ENCODE measurements at places on chromosomes 3 and 15.

DNA sequence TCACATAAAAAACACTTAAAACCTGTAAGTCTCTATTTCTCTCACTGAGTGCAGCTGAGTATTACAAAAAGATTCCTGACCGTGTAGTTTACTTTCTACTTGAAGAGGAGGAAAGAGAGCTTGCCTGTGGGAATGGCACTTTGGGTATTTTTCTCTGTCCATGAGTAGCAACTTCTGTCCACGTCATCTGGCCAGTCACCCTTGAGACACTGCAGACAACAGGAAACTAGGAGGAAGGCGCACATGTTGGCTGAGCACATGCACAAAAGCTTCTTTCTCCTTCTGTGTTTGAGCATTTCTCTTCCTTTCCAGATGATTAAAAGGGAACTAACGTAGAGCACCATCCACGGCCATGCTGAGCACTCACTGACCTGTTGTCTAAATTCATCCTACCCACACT lies 19.7 kb downstream of the STARD5 start:
- DNase-seq = no peak

DNA sequence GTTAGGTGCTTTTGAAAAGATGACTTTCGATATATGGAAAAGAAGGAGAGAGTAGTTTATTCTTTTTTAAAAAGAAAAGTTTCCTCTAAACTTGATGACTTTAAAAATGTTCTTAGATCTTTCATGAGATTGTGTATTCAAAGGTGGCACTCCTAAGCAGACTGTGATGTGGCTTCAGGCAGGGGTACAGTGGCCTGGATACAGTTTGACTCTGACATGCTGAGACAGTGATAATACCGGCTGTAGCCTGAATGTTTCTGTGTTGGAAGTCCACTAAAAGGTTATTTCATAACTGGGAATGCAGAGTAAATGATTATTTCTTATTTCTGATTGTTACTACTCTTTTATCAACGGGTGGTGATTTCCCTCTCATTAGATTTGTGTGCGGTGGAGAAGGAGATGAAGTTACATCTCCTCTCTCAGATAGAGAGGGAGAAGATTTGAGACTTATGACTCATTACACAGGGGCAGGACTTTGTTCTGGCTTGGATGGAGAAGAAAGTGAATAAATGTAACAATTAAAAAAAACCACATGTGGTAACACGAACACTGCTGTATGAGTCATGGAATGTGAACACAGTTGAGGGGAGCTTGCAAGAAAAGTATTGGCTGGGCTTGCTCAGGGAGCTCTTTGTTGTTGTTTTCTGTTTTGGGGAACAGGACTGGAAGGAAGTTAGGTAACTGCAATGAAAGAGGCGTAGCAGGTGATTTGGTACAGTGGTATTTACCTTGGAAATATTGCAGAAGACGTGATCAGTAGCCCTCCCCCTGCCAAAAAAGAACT lies 21.6 kb downstream of the SPTSSB start:
- DNase-seq = no peak

- DNase-seq = no peak
Measured at GRCh38 chr15:85142312-85142711, 160.7 kb downstream of the PDE8A start.

DNA sequence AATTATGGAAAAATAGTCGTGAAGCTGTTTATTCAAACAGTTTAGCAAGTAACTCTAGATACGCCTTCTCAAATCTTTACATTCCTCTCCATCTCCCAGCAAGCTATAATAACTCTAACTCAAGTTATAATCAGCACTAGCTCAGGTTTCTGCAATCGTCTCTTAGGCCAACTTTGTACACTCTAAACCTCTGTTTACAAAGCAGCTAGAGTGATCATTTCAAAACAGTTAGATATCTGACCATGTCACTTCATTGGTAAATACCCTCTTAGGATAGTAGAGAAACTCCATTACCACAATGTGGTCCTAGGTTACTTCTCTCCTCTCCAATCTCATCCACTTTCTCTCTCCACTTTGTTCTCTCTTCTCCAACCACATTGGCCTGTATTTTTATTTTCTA lies 31.2 kb downstream of the PLOD2 start:
- DNase-seq = no peak

- no peak for DNase-seq
Measured at GRCh38 chr15:81303244-81304225, 20.4 kb downstream of the STARD5 start.

Data from NCI-H187 treated with DMSO at 0.1 percent for 48 hours (cell line).